A549 treated with RU486 at 1 μM for 4 hours (cell line): ENCODE measurements at places on chromosomes 16 and 17. TPM values are rescaled to one million over a fixed set of nuclear protein-coding genes. Genes with fewer than 3 reads are reported as not detected.

The GP2 gene
- total RNA-seq = not detected in 5 replicates

The TMED6 gene
- total RNA-seq = not detected in 5 replicates

The MEFV gene
- not detected in 5 replicates for total RNA-seq

The CD300C gene
- total RNA-seq = 0.08 to 0.22 TPM (median 0.16 TPM) in 5 replicates

The ABCC11 gene
- 0.11 to 0.20 TPM (median 0.18 TPM) in 4 of 5 replicates, not detected in the other for total RNA-seq

The RHBDL1 gene
- 0.67 to 1.7 TPM (median 1.4 TPM) in 5 replicates for total RNA-seq

The CA7 gene
- total RNA-seq = not detected in 5 replicates

The CDRT15 gene
- total RNA-seq = not detected in 5 replicates

The SNX20 gene
- not detected in 5 replicates for total RNA-seq

The AOC2 gene
- total RNA-seq = 1.4 to 2.0 TPM (median 1.9 TPM) in 5 replicates

The CDH3 gene
- total RNA-seq = 0.17 to 0.45 TPM (median 0.29 TPM) in 5 replicates

The TNS4 gene
- 97.4 to 131 TPM (median 101 TPM) in 5 replicates for total RNA-seq

The TERF2IP gene
- total RNA-seq = 33.8 to 51.5 TPM (median 44.2 TPM) in 5 replicates

The ATP2A3 gene
- total RNA-seq = 2.9 to 5.2 TPM (median 4.2 TPM) in 5 replicates

The ALDH3A2 gene
- 151 to 176 TPM (median 169 TPM) in 5 replicates for total RNA-seq

The GRAPL gene
- 0.22 TPM in 1 of 5 replicates, not detected in the others for total RNA-seq

The TBC1D3G gene
- 0.07 TPM in 1 of 5 replicates, not detected in the others for total RNA-seq

The MEAK7 gene
- total RNA-seq = 46.2 to 59.6 TPM (median 53.0 TPM) in 5 replicates

The RPGRIP1L gene
- total RNA-seq = 7.8 to 11.6 TPM (median 10.0 TPM) in 5 replicates

The NRN1L gene
- total RNA-seq = not detected in 5 replicates
